NCI-H526 treated with DMSO at 0.1 percent for 48 hours (cell line): ENCODE measurements at places on chromosomes 5 and 9.

DNA sequence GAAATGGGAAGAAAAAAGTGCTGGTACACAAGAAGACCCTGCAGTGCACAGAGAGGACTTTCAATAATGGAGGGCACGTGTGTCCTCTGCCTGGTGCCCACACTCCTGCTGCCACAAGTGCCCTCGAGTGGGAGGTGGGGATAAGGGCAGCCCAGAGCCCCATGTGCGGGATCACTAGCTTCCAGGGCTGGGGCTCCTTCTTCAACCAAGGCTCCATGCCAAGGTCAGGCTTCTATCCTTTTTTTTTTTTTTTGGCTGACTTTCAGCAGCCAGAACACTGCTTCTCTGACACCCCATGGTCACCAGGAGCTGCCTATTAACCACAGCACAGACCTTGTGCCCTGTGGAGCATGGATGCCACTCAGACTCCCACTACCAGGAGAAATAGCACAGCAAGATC lies 7.5 kb downstream of the ACSL6 start:
- DNase-seq, result no peak

- DNase-seq, result no peak
Measured at GRCh38 chr9:79176014-79176697, 395.6 kb upstream of the TLE4 start.

GRCh38 chr9:4573634-4574389 lies 83.5 kb downstream of the SLC1A1 start:
- no peak for DNase-seq

GRCh38 chr5:152151940-152152339 lies 227.3 kb upstream of the GLRA1 start:
- DNase-seq, result no peak

DNA sequence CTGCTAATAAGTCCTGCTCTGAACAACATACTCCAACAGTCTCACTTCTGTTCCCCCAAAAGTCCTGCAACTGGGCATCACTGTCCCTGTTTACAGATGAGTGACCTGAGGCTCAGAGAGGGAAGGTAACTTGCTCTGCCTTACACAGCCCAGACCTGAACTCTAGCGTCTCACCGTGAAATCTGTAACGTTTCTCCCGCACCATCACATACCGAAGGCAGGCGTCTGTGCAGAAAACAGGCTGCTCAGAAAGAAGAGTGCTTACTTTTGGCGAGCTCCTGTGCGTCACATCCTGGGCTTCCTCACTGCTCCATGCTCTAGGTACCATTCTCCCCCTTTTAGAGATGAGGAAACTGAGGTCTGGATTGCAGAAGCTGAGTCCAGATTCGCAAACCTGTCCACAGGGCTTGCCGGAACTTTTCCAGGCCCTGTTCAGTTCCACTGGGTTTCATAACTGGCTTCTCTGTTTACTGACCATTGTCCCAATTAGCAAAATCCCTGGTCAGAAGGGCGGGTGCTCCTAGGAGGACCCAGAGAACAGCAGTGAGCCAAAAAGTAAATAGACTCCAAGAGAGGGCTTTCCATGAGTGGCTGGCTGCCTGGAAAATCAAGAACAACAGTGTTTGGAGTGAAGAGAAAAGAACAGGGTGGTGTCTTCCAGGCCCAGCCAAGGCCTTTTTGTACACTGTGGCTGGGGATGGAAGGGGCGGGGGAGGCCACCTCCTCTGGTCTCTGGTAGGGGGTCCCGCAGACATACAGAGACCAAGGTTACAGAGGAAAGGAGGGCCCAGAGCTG lies 27.1 kb downstream of the GSN start:
- DNase-seq, result no peak

GRCh38 chr5:78113689-78114264 lies 180.7 kb downstream of the AP3B1 start:
- no peak for DNase-seq

- no peak for DNase-seq
Measured at GRCh38 chr5:56588636-56589480, 226.5 kb upstream of the MAP3K1 start.

GRCh38 chr5:163653526-163653925 lies 148.1 kb downstream of the MAT2B start:
- no peak for DNase-seq

GRCh38 chr5:103891151-103891550 lies 328.6 kb upstream of the NUDT12 start:
- no peak for DNase-seq

DNA sequence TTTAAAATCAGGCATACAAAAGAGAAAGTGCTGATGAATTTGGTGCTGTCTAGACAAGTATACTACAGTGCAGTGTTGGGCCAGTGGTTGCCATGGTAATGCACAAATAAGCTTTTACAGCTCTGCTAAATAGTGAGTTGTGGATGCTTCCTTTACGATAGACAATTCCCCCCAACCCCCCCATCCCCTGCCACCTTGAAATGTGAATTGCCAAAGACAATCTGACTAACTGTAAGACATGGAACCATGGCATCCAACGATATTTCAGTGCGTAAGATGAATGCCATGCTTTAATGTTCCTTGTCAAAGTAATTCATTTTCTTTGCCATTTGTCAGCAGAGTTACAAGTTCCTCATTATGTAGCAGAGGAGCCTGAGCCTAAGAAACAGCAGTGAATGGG lies 91.5 kb upstream of the NREP start:
- DNase-seq, result no peak

- no peak for DNase-seq
Measured at GRCh38 chr9:127162046-127162863, 39.8 kb upstream of the ANGPTL2 start.

DNA sequence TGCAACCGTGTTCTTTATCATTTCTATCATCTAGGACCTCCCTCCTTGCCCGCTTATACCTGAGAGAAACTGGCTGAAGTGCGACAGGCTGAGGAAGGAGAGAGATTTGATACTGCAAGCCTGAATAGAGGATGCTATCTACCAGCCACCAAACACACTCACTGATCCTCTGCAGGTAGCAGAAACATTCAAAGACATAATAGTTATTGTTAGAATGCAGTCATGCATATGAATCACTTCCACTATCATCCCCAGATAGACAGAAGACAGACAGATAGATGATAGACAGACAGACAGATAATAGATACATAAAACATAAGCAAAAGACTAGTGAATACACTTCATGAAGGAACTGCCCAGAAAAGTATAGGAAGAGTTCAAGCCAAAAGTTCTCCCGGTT lies 32.9 kb downstream of the FAM81B start:
- DNase-seq, result no peak

GRCh38 chr5:142612494-142613270 lies 73.2 kb downstream of the FGF1 start:
- DNase-seq, result no peak

- DNase-seq, result no peak
Measured at GRCh38 chr9:35353731-35354365, 136.1 kb upstream of the RUSC2 start.

- DNase-seq, result no peak
Measured at GRCh38 chr5:137880313-137880712, 8.9 kb upstream of the PKD2L2 start.
